ENCODE measurements at places on chromosomes 2 and 18.

DNA sequence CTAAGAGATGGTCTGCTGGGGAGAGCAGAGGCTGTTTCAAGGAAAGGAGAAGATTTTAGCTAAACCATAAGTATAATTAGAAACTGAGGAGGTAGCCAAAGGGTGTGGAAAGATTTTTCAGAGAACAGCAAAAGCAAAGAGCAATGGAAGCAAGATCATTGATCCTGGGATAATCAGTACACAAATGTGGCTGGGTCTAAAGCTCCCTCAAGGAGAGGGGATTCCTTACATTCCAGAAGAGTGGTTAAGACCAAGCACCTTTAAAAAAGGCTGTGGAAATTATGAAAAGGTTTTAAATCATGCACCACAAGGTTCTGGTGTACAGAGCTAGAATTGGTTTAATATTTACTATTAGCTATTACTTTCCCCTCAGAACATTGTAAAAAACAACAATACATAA is 246.0 kb upstream of the UBE2E3 start:
- no peak for DNase-seq

- no peak for DNase-seq
These were observed 49.1 kb downstream of the CCDC195 start for GRCh38 chr2:224666951-224667553.

DNA sequence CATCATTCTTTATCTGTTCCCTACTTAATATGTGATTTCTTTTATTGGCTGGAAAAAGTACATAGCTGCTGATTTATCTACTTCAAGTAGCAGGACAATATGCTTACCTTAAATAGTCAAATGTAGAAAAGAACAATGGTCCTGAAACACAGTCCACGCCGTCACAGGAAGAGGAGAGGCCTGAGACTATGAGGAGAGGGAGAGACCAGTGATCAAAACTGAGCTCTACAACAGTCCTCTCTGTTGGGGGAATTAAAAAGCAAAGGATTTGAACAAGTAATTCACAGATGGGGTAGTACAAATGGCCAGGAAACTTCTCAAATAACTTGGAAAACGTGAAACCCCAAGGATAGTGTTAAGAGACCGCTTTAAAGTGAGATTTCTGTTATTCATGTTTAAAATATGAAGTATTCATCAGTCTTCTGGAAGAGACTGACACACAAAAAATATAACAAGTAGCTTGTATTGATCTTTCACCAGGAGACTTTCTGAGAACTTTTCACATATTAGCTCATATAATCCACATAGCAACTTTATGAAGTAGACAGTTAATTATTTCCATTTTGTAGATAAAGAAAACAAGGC is 20.2 kb downstream of the SCYGR8 start:
- DNase-seq, result no peak

DNA sequence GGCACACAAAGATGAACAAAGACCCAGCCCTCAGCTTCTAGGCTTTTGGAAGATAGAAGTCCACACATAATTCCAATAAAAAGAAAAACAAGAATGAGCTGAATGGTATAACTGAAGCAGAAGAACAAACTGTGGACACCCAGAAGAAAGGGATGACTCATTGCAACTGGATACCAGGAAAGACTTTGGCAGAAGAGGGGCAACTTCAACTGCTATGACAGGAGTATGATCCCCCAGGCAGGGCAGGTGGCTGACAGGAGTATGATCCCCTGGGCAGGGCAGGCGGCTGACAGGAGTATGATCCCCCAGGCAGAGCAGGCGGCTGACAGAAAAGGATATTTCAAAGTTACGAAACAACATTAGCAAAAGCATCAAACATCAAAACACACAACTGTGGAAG is 21.6 kb downstream of the PID1 start:
- DNase-seq, result no peak

DNA sequence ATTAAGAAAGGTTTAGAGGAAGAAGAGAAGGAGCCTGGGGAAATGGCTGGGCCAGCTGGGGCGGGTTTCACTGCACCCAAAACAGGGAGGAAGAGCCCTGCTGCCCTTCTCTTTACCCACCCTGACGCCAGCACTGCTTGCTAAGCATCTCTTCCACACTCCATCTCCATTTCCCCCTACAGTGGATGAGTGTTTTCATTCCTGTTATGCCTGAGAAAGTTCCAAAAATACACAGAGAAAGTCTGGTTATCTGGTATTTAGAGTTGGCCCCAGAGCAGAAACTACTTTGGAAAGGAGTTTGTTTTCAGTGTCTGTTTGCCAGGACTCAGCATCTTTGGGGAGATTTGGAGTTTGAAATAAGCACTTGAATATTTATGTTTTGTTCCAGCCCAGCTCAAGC is 451.0 kb downstream of the SLC4A3 start:
- no peak for DNase-seq

DNA sequence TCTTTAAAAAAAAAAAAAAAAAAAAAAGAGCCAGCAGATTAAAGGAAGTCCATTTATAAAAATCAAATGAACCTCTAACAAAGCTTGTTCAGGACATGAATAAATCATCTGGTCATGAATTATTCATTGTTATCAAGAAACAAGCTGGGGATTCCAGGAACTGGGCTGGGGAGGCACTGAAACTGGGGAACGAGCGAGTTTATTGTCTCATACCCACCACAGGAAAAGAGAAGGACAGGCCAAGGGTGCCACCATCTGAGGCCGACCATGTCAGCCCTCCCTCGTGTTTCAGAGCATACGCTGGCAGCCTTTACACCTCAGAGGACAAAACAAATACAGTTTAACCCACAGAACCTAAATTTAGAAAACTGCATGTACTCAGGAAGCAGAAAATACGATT is 164.2 kb downstream of the VWC2L start:
- DNase-seq, result no peak

DNA sequence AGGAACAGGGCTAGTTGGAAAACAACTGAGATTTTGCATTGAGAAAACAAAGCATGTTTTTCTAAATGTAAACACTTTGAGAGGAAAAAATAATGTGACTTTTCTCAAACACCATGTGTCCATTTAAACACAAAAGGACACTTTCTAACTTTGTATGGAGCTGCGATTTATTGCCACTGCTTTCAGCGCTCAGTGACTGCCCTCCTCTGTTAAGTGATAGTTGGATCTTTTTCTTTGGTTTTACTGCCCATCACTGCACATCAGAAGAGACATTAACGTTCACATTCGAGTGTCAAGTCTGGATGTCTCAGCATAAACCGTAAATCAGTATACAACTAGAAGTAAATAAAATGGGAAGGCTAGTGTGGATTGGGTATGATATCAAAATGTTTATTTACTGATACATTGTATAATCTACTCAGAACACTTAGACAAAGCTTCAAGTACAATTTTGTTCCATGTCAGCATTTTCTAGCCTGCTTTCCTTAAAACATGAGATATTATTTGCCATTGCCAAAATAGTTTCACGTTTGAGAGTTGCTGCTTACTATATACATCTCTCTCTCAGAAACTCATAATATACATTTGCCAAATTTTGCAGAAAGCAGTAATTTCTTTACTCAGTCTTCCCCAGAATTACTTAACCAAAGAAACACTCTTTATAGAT is 237.6 kb downstream of the IKZF2 start:
- DNase-seq, result no peak

DNA sequence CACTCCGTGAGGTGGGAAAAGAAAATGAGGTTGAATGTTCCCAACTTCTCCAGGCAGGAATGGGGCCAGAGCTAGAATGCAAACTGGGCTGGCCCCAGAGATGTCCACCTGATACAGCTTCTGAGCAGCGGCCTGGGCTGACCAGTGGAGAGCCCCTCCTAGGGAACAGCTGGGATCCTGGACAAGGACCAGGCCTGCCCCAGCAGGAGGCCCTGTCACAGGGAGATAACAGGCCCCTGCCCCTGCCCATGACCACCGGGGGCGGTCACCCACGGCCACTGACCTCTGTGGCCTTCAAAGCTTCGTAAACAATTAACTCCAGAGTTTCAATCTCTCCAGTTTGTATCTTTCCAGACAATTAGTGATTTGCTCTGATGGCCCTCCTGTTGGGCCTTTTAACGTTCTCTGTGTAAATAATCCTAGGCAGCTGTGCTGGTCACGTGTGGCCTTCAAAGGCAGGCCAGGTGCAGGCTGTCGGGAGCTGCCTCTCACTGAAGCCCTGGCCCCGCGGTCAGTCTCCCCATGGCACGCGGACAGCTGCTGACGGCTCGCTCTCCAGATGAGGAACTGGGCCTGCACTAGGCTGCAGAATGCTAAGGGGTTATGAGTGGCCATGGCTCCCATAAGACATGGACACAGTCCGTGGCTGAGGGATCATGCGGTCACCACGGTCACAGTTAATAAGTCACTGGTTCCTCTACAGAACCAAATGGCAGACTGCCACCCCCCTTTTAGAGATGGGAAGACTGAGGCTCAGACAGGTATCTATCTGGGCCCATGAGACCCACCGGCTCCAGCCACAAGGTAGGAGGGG is 9.2 kb downstream of the HS6ST1 start:
- DNase-seq, result no peak

DNA sequence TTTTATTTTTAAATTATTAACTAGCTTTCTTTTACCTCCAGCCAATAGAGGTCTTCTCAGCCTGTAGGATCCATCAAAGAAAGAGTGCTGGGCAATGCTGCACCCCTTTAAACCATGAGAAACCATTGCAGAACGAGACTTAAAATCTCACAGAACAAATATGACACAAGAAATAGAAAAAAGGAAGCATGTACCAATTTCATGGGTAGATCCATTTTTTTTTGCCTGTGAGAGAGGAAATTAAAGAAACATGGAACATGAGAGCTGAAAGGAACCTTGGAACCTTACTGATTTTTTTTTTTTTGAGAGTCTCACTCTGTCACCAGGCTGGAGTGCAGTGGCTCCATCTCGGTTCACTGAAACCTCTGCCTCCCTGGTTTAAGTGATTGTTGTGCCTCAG is 14.0 kb downstream of the HRH4 start:
- no peak for DNase-seq
